Activated CD4-positive, alpha-beta T cell treated with anti-CD3 and anti-CD28 coated beads, Interleukin-2, Interleukin-6, amounts not matched to agents 100 ng/mL and 50 ng/mL, durations not matched to agents 16 hours and 8 hours (primary cell): ENCODE measurements at places on chromosomes 6 and 20.

GRCh38 chr20:62479156-62479555 is 3.4 kb upstream of the GATA5 start:
- DNase-seq, result no peak

GRCh38 chr6:140921366-140922226 is 1211.1 kb upstream of the GJE1 start:
- DNase-seq, result peak; percentile 48

GRCh38 chr6:63537959-63538300 is 34.4 kb upstream of the LOC128125822 start:
- no peak for DNase-seq

- DNase-seq, result no peak
Measured at GRCh38 chr6:686497-686896, 6.4 kb downstream of the EXOC2 start.

DNA sequence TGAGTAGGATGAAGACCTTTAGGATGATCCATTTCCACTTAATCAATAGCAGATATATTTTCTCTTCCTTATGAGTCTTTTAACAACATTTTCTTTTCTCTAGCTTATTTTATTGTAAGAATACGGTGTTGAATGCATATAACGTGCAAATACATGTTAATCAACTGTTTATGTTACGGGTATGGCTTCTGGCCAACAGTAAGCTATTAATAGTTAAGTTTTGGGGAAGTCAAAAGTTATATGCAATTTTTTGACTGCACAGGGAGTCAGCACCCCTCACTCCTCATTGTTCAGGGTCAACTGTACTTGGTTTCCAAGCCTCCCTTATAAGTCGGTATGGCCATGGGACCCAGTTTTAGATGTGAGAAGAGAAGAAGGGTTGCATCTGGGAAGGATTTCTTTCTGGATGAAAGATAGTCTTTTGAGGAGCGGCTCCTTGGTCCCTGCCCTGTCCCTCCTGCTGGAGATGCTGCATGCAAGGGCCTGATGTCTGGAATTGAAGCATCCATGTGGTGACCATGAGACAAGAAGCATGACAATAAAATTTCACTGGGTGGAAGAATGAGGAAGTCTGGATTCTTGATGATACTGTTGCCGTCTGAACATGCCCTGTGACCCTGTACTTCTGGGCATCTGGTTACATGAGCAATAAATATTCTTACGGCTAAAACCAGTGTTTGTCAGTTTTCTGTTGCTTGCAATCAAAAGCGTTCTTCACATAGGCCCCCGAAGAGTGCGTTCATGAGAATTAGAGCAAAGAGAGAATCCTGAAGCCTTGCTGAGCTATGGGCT is 194.7 kb upstream of the PMEPA1 start:
- DNase-seq, result no peak

GRCh38 chr20:49115564-49115963 is 69.5 kb downstream of the CSE1L start:
- no peak for DNase-seq

GRCh38 chr6:18053078-18053477 is 65.6 kb upstream of the KIF13A start:
- no peak for DNase-seq

DNA sequence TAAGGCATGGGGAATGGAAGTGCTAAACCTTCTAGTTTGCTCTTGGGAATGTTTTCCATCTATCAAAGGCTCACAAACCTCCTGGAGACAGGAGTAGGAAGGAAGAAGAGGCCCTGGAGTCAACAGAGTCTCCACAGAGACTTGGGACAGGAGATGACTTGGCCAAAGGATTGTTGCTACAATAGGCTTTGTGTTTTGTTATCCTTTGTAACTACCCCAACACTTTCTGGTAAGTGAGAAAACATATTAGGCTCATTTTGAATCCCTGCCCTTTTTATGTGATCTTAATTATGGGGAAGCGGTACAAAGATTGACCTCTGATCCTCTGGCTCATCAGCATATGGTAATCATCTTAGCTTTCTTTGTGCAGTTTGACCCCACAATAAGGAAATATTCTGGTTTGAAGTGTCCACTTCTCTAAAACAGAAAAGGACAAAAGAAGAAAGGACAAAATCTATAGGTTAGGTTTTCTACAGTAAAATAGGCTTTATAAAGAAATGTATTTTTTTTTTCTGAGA is 24.1 kb upstream of the GTF3C6 start:
- DNase-seq, result no peak
